Stimulated activated CD4-positive, alpha-beta T cell treated with anti-CD3 and anti-CD28 coated beads, Interleukin-12 subunit alpha, Interleukin-12 subunit beta, amount 100 ng/mL, for 24 hours (primary cell): ENCODE measurements at places on chromosomes 2 and 18.

DNA sequence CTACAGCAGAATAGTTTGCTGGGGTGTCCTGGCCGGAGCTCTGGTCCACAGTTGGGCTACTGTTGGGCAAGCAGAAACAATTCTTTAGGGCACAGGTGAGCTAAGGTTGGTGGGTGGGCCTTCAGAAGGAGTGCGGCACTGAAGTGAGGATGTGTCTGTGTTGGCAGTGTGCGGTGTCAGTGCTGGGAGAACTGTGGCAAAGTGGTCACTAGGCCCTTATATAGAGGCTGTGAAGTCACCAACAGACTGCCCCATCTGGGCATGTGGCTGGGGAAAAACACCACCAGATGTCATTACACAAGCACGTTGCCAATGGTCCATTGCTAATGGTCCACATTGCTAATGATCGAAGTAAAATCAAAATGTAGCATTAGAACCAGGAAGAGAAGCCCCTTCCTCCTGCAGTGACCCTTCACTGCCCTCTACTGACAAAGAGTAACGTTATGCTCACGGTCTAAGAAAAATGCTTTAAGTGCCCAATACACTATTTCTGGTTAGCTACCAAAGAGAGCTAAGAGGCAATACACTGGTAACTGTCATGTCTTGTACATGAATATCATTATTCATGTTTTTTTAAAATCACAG, 21.3 kb downstream of the SCN1A start:
- DNase-seq = no peak

- no peak for DNase-seq
These were observed 643.4 kb upstream of the CDH2 start for GRCh38 chr18:28820353-28820752.

DNA sequence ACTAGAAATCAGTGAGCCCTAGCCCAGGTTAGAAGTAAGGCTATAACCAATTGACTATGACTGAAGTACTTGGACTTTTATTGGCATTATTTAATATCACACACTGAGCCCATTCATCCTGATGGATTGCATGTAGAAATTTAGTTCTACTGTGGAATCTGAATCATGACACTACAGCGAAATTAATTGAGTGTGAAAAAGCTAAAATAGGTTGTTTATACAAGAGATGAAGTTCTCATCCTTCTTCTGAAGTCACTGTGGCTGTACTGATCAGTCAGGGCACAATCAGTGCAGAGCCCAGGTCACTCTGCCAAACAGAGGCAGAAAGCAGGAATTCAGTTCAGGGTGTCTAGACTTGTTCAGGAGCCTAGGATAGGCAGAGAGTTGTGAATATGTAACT, 158.9 kb downstream of the BABAM2 start:
- no peak for DNase-seq

DNA sequence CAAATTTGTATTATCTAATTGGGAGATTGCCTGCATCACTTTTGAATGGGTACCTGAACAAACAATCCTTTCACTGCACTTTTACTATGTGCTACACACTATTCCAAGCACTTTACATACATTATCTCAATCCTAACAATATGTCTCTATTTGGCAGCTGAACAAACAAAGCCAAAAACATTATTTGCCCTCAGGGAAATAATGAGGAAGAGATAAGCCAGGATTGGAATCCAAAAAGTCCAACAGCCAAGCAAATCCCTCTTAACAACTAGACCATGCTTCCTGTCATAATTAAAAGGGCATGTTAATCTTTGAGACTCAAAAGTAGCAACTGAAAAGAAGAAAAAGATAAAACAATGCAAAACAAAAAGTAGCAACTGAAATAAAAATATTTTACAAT, 32.1 kb downstream of the RPRD1A start:
- no peak for DNase-seq

GRCh38 chr2:64128943-64129391, 15.3 kb downstream of the PELI1 start:
- DNase-seq = no peak

DNA sequence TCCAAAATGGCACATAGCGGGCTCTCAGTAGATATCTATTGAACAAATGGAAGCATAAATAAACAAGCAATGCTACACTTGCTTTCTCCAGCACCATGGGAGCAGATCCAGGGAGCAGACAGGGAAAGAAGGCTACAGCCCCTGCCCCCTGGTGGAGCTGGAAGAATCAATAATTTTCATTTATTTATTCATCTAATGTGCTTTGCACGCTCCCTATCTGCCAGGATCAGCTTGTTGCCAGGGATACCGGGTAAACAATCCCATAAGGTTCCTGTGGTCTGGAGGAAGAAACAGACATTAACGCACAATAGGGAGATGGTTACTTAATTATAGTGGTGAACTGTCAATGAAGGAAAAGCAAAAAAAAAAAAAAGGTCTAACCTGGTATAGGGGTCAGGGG, 40.1 kb upstream of the CLASP1 start:
- DNase-seq = no peak

DNA sequence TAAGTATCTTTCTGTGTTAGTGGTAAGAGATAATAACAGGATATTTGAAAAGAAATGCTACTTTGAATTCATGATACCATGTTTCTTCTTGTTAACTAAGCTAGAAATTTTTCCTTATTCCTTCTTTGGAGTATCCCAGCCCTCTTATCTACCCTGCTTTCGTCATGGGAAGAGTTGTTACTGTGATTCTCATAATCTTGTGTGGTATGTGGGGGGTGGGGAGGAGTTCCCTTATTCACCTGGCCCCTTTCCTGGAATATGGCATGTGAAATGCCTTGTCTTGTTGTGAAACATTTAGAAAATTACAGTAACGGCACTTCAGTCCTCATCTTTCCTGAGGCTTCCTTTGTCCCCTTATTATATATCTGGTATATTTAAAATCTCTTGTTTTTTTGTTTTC, 129.9 kb downstream of the NCOA1 start:
- DNase-seq = no peak

DNA sequence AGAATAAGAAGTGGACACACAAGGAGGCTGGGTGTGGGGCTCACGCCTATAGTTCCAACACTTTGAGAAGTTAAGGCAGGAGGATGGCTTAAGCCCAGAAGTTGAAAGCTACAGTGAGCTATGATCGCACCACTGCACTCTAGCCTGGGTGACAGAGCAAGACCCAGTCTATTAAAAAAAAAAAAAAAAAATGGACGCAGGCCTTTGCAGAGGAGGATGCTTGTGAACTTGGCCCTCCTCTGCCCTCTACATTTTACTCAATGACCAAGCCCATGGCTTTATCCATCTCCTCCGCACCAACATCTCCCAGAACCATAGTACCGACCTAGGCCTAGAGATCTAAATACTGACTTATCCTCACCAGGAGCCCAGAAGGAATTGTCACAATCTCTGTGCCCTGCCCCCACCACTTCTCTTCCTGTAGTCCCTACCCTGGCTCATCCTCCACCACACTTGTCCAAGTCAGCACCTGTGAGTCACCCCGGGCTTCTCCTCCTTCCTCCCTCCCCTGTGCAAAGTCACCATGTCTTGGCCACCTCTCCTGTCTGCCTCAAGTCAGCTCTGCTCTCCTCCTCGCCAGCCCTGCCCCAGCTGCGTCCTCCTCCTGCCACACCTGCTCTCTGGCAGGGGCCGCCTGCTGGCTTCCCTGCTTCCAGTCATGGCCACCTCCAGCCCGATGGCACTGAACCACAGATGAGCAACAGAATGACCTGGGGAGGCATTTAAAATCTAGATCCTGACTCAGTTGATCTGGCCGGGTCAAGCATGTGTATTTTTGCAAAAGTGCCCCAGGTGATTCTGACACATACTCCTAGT, 35.8 kb upstream of the ASPRV1 start:
- no peak for DNase-seq

- DNase-seq = no peak
These were observed 19.8 kb upstream of the LPIN2 start for GRCh38 chr18:3032721-3033120.

GRCh38 chr2:210620456-210620855, 64.1 kb downstream of the CPS1 start:
- DNase-seq = no peak

DNA sequence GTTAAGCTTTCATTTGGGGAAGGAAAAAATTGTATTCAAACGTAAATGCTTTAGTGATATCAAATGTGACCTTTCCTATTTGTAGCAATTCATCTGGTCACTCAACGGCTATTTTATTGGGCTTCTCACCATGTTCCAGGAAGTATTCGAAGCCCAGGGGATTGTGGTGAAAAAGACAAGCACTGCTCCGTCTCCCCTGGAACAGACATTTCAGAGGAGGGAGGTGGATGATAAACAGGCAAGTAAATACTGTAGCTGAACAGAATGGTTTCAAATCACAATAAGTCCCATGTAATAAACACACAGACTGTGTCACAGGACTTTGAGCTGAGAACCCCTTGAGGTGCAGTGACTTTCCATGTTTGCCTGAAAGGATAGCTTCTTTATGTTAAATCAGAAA, 464.7 kb upstream of the HNRNPA3 start:
- no peak for DNase-seq
